ENCODE measurements at places on chromosomes 2 and 18.

- DNase-seq: peak; percentile 44
These were observed 396.8 kb downstream of the NCKAP5 start for GRCh38 chr2:133171393-133172004.

- DNase-seq: peak; percentile 75
These were observed 204.8 kb downstream of the TFCP2L1 start for GRCh38 chr2:121080013-121080772.

DNA sequence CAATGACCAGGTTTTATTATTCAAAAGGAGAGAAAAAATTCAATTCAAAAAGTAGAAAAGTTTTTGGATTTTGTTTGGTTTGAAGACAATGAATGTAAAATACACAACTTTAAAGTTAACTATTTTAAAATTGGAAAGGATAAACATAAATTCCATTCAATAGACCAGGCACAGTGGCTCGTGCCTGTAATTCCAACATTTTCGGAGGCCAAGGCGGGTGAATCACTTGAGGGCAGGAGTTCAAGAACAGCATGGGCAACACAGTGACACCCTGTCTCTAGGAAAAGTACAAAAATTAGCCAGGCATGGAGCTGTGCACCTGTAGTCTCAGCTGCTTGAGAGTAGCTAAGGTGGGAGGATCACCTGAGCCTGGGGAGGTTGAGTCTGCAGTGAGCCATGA, 54.7 kb downstream of the SCN9A start:
- no peak for DNase-seq

- DNase-seq: no peak
These were observed 166.5 kb upstream of the CXCR4 start for GRCh38 chr2:136284226-136285119.

DNA sequence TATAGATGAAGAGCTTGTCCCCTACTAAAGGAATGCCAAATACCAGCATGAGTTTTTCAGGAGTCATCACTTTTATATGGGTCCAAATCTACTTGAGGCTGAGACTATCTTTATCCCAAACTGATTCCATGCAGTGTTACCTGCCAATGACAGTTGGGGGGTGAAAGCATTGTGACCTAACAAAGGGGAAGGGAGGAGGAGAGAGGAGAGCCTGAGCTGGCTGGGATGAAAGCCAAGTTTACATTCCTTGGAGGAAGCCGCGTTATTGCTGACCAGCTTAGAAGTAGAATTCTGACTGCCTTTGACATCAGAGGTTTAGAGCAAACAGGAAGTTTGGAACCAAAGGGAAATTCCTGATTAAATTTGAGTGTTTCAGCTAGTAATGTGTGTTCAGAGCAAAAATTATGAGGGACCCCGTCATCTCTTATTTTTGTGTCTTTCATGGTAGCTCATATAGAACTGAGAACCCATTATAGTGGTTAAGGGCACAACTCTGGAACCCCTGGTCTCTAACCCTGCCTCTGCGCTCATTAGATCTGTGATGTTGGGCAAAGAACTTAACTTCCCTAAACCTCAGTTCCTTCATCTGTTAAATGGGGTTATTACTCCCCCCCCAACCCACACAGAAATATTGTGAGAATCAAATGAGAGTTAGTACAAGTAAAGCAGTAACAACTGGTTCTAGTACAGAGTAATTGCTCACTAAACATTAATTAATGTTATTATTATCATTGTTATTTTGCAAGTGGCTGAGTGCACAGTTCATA, 199.3 kb upstream of the EPAS1 start:
- peak; percentile 92 for DNase-seq

Measured in AG08395 (cell line).